NCI-H2081 (cell line): ENCODE measurements at places on chromosomes 5 and 9.

DNA sequence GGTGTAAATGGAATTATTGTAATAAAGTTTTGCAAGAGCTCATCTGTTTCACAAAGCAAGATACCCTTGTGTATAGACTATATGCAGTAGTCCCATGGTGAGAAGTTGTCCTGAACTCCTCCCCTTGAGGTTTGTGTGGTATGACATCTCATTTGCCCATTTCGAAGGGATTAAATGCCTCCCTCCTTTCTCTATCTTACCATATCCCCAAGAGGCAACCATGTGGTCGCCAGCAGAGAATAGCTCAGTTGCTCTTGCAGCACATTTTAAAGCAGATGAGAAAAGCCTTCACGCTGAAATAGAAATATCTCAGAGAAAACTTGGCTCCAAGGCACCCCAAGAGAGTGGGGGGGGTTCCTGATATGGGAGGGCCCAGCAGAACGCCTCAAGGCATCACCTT is 4.6 kb downstream of the SEMA6A start:
- no peak for DNase-seq

DNA sequence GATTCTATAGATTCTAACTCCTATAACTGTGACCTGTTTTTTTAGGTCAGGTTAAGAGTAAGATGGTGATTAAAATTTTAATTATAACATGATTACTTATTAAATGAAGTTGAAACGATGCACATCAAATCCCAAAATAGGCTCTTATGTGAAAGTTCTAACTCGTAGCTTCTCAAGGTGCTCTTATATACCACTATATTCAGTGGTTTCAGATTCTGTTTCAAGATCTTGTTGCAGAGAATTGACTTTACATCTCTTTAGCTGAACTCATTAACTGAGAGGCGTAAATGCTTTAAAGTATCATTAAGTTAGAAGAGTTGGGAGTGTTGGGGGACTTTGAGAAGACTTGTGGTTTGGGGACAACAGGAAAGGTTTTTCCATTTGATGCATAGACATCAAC is 1399.8 kb downstream of the PTPRD start:
- DNase-seq: no peak

DNA sequence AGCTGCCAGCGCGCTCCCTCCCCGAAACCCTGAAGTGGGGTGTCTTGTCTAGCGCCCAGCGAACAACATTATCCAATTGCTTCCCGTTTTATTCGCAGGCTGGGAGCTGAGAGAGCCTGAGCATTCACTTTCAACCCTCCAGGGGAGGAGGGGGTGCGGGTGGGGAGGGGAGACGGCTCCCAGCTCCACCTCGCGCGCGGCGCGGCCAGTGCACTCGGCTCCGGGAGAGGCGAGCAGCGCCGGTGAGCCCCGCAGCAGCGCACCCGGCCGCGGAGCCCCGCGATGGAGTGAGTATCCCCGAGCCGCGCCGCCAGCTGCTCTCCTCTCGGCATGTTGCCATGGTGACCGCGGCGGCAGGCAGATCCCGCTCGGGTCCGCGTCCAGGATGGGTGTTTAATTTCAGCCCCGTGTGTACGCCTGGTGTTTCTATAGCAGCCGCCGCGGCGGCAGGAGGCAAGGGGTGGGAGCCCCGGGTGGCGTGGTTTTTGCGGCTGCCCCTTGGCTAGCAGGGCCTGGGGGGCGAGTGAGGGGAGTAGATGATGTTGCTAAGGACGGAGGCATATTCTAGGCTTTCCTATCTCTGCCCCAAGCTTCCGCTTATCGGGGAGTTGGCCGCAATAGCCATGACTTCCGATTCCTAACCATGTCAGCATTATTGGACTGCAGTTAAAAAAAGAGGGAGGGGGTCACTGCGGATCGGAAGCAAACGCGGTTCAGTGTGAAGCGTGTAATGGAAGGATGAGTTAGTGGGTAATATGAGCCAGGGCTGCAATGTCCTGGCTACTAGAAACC is 139.2 kb upstream of the PALM2AKAP2 start:
- DNase-seq: peak; percentile 74

DNA sequence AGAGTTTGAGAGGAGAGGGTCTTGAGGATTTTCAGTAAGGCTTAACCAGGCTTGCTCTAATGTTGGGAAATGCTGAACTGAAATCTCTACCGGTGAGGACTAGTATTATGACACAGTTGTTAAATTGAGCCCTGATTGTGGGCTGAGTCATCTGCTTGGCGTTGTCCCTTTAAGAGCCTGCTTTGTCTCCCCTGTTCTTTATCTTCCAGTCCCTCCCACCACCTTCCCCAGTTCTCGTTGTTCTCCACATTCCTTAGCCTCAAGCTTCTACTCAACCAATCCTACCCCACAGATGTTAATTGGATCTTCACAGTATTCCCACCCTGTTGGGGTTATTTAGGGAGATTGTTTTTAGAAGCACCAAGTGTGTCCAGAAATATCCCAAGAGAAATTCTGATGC is 57.6 kb downstream of the ANKRD55 start:
- DNase-seq: no peak

- no peak for DNase-seq
Observed at GRCh38 chr9:3330792-3331420, 194.9 kb downstream of the RFX3 start.

- no peak for DNase-seq
Observed at GRCh38 chr5:38297830-38298608, 39.7 kb downstream of the EGFLAM start.

- DNase-seq: no peak
Observed at GRCh38 chr5:136435946-136436543, 70.7 kb upstream of the TRPC7 start.

GRCh38 chr5:167634432-167634831 is 657.0 kb upstream of the WWC1 start:
- no peak for DNase-seq

DNA sequence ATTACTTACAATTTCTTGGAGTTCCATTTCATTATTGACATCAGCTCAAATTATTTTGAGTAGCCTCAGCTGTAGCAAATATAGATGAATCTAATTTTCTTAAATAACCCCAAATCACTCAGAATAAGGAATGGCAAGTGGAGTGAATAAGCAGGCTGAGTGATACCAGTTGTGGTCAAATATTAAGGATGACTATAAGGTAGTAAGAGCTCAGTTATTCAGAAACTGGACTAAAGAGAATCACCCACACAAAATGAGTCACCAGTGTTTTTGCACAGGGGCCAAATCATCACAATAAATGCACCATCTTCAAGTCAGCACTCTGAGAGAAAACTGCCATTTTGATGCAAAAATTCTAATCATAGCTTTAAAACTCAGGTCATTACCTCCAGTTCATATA is 128.9 kb upstream of the TARS1 start:
- no peak for DNase-seq
